ENCODE measurements at places on chromosomes 1 and 21.

GRCh38 chr1:11990303-11991032 lies 10.2 kb downstream of the MFN2 start:
- DNase-seq: no peak

GRCh38 chr1:234849832-234850231 lies 239.9 kb upstream of the IRF2BP2 start:
- DNase-seq: no peak

GRCh38 chr1:116763787-116764465 lies 9.7 kb downstream of the CD2 start:
- no peak for DNase-seq

DNA sequence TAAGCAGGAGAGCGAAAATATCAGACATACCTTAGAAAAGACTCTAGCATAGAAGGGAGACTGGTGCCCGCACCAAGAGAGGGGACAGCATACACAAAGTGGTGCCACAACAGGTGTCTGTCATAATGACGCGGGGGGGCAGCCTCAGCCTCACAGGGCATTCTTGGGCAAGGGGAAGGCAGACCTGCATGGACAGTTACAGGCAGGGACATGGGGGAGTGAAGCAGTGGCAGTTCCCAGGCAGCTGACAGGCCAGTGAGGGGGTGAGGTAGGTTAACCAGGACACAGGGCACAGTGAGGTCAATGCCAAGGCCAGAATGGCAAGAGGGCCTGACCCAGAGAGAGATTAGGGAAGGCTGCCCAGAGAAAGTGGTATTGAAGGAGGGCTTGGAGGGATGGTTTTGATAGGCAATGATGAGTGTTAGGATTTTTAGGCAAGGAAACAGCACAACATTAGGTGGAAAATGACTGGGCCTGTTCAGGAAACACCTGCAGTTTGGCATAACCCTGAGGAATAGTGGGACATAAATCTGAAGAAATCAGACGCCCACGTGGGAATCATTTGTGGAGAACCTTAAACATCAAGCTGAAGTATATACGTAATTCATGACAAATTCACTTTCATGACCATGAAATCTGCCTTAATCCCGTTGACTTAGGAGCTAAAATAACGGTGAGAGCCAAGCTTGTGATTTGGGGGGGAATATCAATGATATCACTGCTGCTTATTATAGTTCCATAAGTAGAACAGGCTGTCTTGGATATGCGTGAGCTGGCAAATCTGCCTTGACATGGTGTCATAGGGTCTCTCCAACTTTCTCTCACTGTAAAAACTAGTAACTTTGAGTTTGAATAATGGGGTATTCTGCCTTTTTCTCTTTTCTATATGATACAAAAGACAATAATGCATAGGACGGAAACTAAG lies 8.9 kb downstream of the PTPN14 start:
- no peak for DNase-seq

DNA sequence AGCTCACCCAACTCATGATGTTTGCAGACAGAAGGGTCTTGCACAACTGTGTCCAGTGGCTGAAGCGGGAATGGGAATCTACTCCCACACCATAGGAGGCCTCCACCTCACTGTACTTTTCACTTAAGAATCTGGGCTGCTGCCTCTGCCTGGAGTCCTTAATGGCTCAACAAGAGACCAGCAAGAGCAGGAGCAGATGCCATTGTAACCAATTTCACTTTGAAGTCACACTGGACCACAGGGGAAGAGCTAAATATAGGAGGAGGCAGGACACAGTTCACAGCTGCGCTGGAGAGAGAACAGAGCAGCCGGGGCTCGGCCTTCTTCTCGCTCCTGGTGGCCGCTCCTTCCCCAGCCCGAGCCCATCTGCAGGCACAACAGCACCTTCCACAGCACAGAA lies 120.4 kb downstream of the SIPA1L2 start:
- DNase-seq: no peak

DNA sequence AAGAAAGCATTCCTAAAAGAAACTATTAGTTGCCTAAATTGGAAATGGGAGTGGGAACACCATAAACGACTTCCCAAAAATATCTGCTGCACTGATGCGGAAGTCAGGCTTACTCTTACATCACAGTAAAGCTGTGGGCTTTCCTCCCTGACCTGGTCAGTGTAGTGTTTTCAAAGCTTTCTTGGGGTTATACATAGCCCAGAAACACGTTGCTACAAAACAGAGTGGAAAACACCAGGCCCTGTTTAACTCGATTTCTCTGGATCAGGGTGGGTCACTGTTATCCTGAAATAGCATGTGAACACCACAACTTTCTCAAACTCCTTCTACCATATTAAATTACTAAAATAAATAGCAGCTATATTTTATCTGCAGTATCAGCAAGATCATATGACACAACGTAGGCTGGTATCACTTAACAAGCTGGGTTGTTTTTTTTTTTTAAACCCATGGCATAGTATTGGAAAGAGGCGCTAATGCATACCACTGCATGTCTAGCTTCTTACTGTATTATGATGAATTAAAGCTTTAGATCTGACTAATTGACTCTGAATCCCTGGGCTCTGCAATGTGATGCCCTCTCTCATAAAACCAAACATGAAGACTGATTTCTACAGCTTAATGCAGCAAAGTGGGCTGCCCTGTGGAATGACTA lies 184.6 kb downstream of the TGFB2 start:
- no peak for DNase-seq

DNA sequence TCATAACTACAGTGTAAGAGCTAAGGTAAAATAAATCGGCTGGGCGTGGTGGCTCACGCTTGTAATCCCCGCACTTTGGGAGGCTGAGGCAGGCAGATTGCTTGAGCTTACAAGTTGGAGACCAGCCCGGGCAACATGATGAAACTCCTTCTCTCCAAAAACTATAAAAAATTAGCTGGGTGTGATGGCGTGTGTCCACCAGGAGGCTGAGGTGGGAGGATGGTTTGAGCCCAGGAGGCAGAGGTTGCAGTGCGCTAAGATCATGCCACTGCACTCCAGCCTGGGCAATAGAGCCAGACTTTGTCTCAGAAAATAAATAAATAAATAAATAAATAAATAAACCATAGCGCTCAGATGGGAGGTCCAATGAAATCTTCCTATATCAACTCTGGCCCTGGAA lies 16.7 kb upstream of the FAM110D start:
- no peak for DNase-seq

DNA sequence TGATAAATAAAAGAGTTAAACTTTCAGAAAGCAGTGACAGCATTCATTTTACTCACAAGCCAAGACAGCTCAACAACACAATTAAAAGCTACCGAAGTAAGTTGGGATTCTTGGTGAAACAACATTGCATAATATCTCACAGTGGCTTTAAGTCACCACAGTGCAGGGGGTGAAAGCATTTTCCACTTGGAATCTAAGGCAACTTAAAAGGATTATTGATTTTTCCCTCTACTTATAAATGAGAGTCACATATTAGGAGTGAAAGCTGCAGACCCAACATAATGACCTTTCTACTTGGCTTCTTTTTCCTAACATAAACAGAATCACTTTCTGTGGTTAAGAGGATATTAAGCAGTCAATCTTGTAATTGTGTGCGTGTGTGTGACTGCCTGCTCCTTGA lies 536.6 kb upstream of the CXADR start:
- no peak for DNase-seq

- DNase-seq: no peak
Observed at GRCh38 chr1:84379138-84379916, 19.0 kb upstream of the DNASE2B start.

- no peak for DNase-seq
Observed at GRCh38 chr21:42089665-42090310, 18.7 kb downstream of the UMODL1 start.

- DNase-seq: no peak
Observed at GRCh38 chr1:77631751-77632150, 50.7 kb downstream of the ZZZ3 start.

- DNase-seq: no peak
Observed at GRCh38 chr1:116874733-116875249, 34.9 kb upstream of the PTGFRN start.

GRCh38 chr1:218852527-218852926 lies 321.2 kb upstream of the LYPLAL1 start:
- no peak for DNase-seq

GRCh38 chr1:56808410-56808809 lies 10.8 kb downstream of the FYB2 start:
- DNase-seq: no peak

- DNase-seq: no peak
Observed at GRCh38 chr1:57826535-57826934, 402.7 kb upstream of the DAB1 start.

DNA sequence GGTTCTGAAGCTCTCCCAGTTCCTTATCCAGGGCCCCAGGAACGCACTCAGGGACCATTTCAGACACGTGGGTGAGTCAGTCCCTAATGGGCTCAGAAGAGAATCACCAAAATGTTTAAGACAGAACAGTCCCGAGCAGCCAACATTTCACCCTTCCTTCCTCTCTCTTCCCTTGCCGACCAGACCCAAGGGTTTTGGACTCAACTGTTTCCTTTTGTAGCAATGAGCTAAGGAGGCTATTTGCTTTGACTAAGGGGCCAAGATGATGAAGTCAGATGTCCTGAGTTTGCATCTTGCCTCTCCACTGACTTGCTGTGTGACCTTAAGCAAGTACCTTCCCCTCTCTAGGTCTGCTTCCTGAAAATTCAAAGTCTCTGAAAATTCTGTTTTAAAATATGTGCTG lies 472.3 kb upstream of the VAMP3 start:
- DNase-seq: no peak

GRCh38 chr21:42939582-42940413 lies 14.4 kb upstream of the ERVH48-1 start:
- no peak for DNase-seq

DNA sequence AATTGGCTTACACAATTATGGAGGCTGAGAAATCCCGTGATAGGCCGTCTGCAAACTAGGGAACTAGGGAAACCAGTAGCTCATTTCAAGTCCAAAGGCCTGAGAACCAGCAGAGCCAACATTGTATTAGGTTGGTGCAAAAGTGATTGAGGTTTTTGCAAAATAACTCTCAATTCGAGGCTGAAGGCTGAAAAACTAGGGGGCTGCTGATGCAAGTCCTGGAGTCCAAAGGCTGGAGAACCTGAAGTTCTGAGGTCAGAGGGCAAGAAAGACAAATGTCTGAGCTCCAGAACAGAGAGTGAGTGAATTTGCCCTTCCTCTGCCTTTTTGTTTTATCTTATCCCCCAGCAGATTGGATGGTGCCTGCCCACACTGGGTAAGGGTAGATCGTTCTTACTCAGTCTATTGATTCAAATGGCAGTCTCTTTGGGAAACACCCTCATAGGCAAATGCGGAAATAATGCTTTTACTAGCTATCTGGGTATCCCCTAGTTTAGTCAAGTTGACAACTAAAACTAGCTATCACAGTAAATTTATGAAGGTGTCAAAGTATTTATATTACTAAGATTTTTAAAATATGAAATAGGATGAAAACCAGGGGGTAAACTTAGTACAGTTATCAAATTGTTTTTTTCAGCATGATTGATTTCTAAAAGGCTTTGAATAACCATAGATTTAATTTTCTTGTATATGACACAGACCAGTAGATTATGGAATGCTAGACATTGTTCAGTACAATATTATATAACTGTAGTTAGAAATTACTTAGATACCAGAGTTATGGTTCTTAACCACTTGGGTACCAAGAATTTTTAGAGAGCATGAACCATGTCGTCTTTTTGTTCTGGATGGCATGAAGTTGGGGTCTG lies 15.4 kb downstream of the RABGAP1L start:
- DNase-seq: no peak

- DNase-seq: no peak
Observed at GRCh38 chr1:151981178-151981525, 12.5 kb downstream of the S100A10 start.

DNA sequence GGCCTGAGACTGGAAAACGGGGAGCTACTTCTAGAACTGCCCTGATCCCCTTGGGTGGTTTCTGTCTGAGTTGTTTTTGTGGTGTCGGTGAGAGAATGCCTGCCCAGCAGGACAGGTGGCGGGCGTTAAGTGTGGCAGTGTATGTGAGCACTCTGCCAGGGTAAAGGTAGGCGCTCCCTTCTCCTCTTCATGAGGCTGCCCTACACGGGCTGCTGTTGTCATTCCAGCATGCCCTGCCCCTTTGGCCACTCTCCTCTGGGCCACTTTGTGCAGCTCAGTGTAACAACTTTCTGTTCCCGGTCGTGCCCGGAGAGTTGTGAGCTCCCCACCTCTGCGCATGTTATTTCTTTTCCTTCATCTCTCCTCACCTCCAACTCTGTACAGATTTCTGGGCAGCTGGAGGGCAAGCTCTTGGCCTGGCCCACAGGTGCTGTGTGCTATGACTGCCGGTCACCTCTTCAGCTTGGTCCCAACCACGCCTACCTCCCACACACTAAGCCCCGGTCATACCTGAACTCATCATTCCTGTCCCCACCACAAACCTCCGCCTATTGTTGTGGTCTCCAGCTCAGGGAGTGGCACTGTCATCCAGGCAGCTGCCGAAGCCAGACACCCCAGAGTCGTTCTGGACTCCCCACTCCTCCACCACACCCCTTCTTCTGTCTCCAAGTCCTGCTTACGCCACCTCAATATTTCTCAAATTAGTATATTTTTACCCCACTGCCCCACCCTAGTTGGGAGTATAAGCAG lies 69.0 kb downstream of the GADD45A start:
- no peak for DNase-seq

DNA sequence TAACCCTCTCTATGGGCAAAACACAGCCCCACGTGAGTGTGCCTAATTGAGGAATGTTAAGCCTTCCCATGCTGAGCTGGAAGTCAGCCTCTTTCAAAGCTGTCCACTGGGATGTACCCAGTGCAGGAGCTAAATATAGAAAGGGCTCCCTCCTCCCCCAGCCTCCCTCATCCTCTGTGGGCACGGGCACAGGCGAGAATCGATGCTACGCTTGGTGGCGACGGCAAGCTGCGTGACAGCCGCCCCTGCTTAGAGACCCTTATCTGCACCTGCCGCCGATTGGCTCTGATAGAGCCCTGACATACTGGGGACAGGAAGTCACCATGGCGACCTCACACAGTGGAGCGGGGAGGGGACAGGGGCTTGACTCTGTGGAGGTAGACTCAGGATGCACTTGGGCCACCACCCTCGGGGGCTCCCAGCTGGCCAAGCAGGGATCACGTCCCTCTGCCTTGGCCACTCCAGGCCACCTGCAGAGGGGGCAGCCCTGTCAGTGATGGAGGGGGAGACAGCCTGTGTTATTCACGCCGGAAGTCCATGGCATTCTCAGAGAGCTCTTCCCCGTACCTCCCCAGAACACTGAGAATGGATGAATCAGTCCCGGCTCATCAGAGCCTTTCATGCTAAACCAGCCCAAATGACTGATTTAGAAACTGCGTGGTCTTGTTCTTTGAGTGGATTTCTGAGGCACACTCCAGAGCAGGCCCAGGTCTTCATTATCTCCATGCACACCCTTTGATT lies 84.8 kb downstream of the KCND3 start:
- DNase-seq: no peak

Measured in CD4-positive, alpha-beta memory T cell (primary cell).